ENCODE measurements at places on chromosomes 7 and 10.

DNA sequence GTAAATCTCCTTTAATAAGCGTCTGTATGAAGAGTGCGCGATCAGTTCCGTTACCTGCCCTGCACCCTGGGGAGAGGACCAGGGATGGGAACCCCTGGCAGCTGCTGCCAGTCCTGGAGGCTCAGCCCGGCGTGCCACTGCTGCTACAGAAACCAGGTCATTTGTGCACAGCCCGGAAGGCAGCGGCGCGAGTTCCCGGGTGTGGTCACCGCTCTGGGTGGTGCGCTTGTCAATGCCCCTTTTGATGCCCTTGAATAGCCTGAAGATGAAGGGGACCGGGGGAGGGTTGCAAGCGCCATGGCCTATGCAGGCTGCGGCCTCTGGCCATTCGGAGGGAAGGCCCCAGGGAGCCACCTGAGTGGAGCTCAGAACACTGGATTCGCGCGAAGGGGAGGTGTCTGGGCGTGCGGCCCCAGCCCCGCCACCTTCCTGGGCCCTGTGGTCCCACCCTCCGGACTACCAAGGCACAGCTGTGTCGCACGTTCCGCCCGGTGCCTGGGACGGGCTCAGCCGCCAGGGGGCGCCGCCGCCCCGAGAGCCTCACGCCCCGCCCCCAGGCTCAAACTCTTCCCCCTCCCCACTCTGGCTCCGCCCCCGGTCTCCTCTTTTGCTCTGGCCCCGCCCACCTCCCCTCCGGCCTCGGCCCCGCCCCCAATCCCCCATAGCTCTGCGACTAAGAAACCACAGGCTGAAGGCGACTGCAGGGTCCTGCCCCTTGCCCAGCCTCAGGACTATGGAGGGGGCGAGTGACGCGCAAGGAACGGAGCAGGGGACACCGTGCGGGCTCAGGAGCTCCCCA is 16.5 kb downstream of the AP5Z1 start:
- DNase-seq = peak; percentile 52

DNA sequence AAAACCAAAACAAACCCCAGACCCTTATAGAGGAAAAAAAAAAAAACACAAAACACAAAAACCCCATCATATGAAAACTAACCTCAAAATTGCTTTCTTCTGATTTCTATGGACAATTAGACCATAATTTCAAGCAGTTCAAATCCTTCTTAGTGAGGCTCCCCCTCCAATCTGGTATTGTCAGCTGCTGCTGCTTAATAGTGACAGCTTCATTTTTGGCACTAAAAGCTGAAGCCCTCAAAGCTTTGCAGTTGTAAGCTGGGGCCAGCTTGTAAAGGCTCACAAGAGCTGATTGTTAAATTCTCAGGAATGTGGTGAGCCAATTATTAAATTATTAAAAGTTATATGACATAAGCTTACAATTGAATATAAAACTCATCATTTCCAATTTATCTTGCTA is 21.9 kb downstream of the ATXN7L1 start:
- DNase-seq = no peak

DNA sequence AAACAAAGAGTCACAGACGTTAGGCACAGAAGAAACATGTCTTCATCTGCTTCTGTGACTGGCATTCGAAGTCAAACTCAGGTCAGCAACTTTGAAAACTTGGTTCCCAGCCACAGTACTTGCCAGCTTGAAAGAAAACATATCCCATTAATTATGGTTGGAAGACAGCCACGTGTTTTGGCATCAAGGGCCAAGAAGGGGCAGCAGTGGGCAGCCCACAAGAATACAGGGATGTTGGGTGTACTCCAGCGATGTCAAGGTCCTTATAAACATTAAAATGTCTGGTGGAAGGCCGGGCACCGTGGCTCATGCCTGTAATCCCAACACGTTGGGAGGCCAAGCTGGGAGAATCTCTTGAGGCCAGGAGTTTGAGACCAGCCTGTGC is 29.5 kb downstream of the JCAD start:
- DNase-seq = no peak

- no peak for DNase-seq
These were observed 50.0 kb upstream of the FRMD4A start for GRCh38 chr10:14380746-14381145.

GRCh38 chr7:91293840-91294239 is 29.6 kb downstream of the FZD1 start:
- no peak for DNase-seq

DNA sequence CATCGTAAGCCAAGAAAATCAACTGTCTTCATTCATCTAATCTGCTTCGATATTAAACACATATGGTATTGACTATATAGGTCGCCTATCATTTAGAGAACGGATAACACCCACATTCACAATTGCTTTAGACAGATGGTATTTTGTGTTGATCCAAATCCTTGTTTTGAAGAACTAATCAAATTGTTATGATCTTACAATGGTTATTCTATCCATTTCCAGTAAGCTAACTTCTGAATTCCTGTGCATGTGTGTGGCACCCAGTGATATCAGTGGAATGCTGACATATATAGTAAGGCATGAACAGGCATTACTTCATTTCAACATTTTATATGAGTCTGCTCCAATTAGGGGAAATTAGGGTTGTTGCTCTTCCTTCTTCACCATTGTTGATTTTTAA is 98.8 kb downstream of the SEMA3E start:
- no peak for DNase-seq

DNA sequence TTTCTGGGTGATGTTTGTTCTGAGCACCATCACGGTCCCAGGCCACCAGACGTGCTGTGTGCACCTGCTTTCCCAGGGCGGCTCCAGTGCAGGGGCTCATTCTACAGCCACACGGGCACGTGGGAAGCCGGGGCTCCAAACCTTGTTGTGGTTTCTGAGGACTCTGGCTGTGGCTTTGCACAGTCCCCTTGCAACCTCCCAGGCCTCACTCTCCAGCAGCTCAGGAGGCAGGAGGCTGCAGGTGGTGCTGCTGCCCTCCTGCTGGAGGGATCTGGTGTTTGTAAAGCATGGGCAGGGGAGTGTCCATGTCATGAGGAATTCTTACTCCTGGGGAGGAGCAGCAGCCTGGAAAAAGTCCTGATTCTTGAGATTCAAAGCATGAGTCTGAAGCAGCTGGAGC is 54.3 kb downstream of the INSYN2A start:
- DNase-seq = no peak

DNA sequence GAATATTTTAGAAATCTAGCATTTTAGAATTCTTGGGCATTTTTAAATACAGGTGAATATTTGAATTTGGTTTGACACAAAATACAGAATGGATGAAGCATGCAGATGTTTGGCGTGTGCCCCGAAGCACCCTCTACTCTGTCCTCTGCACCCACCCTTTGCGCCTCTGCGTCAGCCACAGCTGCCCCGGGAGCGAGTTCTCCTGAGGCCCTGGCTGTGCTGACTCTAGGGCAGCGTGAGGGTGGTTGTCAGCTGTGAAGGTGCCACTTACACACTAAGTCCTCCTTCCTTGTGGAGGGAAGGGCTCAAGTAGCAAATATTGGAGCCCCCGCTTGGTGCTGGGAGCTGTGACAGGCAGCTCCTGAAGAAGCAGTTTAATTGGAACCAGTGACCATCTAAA is 48.4 kb downstream of the DAGLB start:
- no peak for DNase-seq

GRCh38 chr10:13970957-13971353 is 359.8 kb downstream of the FRMD4A start:
- DNase-seq = no peak

DNA sequence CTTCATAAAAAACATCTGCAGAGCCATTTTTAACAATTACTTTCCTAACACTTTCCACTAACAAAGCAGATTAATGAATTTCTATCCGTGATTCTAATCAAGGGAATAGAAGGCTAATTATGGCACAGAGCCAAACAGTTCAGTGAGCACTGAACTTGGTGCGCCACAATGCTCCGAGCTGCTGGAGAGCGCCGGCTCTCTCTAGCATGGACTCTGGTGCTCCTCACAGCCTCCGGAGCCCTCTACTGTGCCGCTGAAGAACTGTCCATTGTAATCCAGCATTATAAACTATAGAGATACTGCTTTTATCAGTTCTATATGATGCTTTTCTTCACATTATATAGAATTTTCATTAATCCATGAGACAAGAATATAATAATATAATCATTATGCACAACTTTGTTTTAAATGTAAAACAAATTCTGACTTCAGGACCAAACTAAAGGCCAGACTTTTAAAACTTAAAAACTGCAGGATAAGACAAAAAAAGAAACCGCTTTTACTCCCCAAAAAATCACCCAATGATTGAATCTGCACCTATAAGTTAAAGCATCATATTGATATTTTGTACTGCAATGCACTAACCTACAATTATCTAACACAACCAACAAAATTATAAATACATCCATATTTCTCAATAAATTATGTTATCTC is 123.6 kb downstream of the RNF32 start:
- no peak for DNase-seq

DNA sequence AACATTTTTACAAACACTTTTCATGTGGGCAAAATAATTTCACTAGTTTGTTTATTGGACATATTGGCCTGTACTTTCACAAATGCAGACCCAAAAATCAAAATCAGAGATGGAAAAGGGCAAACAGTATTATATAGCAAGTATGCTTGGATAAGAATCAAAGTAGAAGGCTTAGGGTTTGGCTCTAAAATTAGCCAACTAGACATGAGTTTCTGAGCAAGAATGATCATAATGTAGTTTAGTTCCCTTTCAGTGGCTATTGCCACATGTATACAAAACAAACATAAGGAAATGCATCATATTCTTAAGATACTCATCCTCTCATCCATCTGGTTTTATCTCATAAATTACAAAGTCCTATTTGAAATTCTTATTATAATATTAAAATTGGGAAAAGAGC is 132.5 kb downstream of the IMMP2L start:
- no peak for DNase-seq

DNA sequence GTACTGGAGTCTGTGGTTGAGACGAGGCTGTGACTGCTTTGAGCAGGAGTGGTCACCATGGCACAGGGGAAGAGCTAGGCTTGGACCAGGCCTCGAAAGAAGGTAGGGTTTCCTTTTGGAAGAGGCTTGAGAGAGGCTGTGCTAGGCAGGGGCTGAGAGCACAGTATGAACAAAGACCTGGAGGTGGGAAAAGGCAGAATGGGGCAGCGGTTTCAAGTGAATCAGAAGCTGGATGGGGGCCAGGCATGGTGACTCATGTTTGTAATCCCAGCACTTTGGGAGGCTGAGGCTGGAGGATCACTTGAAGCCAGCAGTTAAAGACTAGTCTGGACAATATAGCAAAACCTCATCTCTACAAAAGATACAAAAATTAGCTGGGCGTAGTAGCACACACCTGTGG is 65.9 kb downstream of the CLIP2 start:
- peak; percentile 16 for DNase-seq

- DNase-seq = no peak
These were observed 5.4 kb downstream of the CAV1 start for GRCh38 chr7:116530107-116530820.

DNA sequence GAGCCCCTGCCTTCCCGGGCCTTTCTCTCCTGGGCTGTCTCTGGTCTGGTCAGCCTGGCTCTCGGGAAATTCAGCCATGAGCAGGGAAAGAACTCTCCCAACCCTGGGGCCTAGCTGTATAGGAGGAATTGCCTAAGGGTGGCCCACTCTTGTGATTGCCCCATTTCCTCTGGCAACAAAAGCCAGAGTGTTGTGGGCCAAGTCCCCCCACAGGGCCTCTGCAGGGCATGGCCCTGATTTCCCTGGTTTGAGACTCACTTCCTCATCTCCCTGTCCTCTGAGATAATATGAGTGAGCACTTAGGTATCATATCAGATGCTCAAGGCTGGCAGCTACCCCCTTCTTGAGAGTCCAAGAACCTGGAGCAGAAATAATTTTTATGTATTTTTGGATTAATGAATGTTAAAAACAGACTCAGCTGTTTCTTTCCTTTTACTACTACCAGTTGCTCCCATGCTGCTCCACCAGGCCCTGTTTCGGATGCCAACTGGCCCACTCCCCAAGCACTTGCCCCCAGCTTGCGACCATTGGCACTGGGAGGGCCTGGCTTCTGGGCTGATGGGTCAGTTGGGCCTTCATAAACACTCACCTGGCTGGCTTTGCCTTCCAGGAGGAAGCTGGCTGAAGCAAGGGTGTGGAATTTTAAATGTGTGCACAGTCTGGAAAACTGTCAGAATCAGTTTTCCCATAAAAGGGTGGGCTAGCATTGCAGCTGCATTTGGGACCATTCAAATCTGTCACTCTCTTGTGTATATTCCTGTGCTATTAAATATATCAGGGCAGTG is 11.4 kb downstream of the IRF5 start:
- DNase-seq = no peak

GRCh38 chr10:75861582-75861981 is 430.2 kb downstream of the LRMDA start:
- DNase-seq = no peak

DNA sequence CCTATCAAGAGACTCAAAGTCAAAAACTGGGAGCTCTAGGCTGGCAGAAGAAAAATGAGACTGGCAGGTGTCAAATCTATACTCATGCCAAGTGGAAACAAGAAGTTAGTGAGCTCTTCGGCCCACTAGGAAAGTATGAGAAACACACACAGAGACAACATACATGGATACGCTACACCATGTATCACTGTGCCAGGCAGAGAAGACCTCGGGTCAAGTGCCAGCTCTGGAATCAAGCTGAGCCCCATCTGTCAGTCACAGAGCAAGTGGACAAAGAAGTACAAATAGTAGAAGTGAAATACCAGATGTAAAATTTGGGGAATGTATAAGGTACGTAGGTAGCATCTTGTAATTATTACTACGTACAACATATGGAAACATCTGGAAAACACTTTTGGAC is 62.4 kb downstream of the FAM13C start:
- DNase-seq = no peak

DNA sequence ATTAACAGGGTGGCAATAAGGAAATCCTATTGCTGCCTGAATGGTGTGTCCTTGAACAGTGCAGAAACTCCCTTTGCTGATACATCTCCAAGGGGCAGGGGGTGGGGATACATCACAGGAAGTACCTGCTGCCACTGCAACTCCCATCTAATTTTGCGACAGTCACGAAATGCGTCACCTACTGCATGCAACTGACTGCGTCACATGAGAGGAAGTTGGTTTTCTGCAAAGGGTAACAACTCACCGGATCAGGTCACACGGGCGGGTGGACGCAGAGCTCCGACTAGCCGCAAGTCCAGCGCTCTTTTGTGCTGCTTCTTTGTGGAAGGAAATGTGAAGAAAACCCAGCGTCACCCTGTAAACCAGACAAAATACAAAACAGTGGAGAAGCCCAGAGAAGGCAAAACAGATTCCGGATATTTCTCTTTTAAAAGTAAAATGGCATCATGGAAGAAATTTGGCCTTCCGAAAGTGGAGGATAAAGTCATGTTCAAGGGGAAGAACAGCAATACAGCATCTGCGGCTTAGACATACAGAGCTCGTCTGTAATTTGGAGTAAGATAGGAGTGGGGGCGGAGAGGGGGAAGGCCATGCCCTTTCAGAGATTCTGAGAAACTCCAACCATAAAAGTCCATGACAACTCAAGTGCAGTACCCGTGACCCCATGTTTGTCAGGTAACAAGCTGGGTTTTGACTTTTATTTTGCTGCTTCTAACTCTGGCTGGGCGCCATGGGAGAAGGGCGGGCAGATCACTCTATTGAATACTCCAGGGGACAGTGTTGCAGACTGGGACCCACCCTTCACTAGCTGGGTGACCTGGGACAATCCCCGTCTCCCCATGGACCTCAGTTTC is 32.3 kb upstream of the PLEKHS1 start:
- DNase-seq = no peak

All from T1000 (cell line).